ENCODE measurements at places on chromosomes 3 and 15.

DNA sequence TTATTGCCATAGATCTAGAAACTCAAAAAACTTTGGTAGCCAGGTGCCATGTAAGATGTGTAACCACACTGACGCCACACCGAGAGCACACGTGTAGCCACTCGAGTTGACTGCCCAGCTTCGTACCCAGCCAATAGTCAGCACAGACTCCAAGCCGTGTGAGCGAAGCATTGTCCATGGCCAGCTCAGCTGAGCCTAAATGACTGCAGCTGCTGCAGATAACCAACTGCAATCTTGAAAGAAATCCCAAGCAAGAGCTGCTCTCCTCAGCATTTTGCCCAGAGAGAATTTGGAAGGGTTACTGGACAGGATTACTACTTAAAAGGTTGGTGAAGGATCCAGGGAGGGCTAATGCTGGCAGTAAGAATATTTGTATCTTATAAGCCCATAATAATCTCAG lies 193.0 kb upstream of the THRB start:
- DNase-seq = no peak

GRCh38 chr3:160638184-160638583 lies 38.8 kb upstream of the ARL14 start:
- DNase-seq = no peak

- DNase-seq = no peak
These were observed 39.3 kb downstream of the FGD5 start for GRCh38 chr3:14858105-14858504.

GRCh38 chr15:47670365-47670764 lies 46.9 kb upstream of the SEMA6D start:
- no peak for DNase-seq

GRCh38 chr3:35380196-35380595 lies 259.1 kb upstream of the ARPP21 start:
- no peak for DNase-seq

- no peak for DNase-seq
These were observed 18.0 kb downstream of the UBE2E2 start for GRCh38 chr3:23221136-23221535.

GRCh38 chr3:98962189-98962930 lies 60.9 kb upstream of the DCBLD2 start:
- no peak for DNase-seq

DNA sequence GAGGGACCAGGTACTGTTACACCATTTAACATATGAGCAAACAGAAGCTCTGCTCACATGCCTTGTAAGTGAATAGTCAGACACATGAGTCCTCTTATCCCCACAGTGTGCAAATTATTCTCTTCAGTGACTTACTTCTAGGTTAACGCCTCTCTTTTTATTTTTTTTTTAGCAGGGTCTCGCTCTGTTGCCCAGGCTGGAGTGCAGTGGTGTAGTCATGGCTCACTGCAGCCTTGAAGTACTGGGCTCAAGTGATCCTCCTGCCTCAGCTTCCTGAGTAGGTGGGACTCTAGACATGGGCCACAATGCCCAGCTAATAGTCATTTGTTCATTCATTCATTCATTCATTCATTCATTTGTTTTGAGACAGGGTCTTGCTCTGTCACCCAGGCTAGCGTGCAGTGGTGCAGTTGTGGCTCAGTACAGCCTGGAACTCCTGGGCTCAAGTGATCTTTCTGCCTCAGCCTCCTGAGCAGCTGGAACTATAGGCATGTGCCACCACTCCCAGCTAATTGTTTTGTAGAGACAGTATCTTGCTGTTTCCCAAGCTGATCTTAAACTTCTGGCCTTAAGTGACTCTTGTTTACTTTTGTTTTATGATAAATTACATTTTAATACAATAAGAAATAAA lies 94.7 kb downstream of the LRRC28 start:
- DNase-seq = no peak

DNA sequence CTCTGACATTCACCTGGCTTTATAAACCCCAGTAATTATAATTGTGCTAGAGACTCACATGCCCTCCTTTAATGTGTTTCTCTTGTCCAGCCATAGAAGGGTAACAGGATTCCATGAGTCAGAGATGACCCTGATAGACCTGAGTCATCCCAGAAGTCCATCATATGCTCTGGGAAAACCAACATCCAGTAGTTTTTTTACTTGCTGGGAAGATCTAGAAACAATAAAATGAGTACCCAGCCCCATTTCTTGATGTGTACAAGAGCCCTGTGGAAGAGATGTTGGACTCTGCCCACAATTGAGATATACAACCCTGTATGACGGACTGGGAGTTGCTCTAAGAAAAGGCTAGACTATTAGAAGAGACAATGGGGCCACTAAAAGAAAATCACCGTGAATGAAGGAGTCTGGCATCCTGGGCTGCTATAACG lies 22.4 kb upstream of the THUMPD3 start:
- DNase-seq = no peak

- DNase-seq = no peak
These were observed 38.0 kb downstream of the SSR3 start for GRCh38 chr3:156516961-156517360.

- no peak for DNase-seq
These were observed 7.2 kb downstream of the GHRL start for GRCh38 chr3:10285272-10286132.

DNA sequence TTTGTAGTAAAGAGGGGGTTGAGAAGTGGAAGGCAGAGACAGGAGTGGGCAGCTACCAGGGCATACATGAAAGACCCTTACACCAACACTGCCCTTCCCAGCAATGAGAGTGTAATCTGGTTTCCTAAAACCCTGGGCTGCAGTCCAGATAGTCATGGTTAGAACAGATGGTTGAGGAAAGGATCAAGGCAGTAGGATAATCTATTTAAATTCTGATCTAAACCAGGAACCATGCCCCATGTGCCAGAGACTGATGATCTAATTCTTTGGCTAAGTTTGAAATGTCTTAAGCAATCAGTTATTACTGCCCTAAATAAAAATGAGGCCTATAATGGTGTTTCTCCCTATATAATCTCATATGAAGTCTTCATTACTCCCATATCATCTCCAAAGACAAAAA lies 59.6 kb downstream of the PRTG start:
- no peak for DNase-seq
